ENCODE measurements at places on chromosomes 1 and 21.

GRCh38 chr1:28144203-28145135, 32.0 kb downstream of the PTAFR start:
- DNase-seq: no peak

- no peak for DNase-seq
Observed at GRCh38 chr1:33078030-33078591, 2.8 kb upstream of the AZIN2 start.

GRCh38 chr1:227885135-227885647, 62.5 kb downstream of the WNT9A start:
- DNase-seq: no peak

- DNase-seq: no peak
Observed at GRCh38 chr1:17023102-17023501, 11.4 kb upstream of the ATP13A2 start.

DNA sequence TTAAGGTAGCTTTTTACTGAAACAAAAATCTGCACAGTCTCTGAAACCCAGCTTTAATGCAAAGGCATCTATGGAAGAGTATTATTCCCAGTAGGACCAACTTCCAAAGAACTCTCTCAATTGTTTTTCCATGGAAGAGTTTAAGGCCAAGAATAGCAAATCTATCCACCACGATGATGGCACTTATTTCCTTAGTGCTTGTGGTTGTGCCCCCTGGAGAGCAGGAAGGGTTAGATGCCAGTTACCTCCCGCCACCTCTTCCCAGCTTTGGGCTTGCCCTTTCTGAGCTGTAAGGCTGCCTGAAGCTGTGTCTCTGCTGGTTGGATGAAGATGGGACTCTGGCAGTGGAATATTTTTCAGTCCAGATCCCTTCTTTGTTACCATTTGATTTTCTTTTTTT, 4.8 kb upstream of the ATP1A1 start:
- no peak for DNase-seq

- DNase-seq: no peak
Observed at GRCh38 chr1:85464497-85465098, 361 bp downstream of the DDAH1 start.

DNA sequence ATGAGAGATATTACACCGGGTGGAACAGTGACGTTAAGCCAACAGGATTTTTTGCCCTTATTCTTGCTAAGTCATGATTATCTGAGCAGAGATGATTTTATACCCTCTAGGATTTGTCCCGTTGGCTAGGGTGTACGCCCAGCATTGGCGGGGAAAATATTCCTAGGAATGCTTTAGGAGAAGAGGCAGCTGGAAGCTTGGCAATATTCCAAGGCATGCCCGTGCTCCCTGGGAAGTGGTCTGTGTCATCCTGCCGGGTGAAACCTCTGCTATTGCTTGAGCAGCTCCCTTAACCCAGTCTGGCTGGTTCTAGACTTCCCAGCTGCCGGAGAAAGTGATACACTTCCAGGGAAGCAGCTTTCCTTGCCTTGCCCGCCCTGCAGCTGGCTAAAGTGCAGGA, 16.2 kb downstream of the CHRNB2 start:
- no peak for DNase-seq

DNA sequence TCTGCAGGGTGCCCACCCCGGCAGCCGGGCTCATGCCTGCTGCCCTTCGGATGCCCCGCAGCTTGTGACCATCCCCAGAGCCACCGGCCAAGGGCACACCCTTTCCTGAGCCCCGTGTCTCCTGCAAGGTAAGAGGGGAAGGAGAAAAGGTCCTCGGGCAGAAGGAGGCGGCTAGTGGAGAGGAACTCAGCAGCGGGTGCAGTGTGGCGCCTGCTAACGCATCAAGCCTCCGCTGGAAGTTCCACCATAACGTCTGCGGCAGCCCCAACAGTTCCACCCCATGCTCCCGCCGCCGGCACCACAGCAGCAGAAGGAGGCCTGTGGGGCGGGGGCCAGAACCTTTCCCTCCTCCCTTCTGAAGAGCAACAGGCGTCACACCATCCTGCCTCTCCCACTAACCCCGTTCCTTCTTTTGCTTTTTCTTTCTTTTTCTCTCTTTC, 990 bp downstream of the VWA5B1 start:
- DNase-seq: no peak

DNA sequence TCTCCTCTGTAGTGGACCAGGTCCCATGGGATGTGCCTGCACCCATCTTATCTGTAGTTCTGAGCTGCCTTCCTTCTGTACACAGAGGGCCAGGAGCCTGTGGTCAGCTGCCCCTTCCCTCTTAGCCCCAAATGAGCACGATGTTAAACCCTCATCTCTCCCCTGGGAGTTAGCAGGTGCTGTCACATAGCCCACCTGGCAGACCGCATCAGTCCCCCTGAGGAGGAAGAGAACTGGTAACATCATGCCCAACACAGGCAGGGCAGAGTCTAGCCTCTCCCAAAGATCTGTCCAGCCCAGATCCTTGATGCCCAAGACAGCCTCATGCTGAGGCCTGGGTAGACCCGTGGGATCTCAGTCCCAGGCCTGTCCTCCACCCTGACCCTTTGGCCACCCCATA, 4.7 kb downstream of the TIE1 start:
- DNase-seq: no peak

DNA sequence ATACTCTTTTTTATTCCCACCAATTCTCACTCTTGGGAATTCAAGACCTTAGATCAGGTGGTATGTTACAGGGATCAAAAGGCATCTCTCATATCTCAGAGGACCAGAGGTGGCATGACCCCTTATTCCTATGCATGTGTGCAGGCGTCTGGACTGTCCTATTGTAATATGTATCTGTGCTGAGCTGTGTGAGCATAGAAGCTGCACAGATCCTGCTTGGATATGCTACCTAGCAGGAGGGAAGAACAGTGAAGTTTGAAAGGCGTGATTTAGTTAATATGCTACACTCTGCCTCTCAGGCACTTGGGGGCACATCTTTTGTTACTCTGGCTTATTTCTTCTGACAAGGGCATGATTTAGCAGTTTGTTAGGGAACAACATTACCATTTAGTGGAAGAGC, 86.7 kb upstream of the ZRANB2 start:
- no peak for DNase-seq

DNA sequence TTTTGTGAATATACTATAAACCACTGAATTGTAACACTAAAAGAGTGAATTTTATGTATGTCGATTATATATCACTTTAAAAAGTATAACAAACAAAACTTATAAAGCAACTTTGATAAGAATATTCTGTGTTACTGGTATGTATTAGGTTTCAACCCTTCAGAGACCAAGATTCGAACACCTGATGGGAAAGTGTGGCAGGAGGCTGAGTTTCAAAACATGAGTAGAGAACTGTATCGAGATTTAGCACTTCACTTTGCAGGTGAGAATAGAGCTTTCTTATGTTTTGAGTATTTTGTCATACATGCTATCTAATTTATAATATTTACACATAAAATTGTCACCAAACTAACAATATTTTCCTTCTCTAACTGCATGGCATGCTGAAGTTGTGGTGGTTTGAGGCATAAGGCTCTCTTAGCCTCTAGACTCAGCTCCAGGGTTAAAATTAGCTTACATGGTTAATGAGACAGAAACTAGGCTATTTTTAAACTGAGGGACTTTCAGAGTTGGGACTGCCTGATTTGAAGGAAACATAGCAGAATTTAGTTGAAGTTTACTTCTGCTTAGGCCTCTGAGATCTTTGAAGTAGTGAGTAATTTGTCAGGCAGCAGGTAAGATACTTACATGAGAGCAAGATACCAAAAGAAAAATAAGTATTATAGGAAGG, 48.6 kb downstream of the CEP350 start:
- no peak for DNase-seq

DNA sequence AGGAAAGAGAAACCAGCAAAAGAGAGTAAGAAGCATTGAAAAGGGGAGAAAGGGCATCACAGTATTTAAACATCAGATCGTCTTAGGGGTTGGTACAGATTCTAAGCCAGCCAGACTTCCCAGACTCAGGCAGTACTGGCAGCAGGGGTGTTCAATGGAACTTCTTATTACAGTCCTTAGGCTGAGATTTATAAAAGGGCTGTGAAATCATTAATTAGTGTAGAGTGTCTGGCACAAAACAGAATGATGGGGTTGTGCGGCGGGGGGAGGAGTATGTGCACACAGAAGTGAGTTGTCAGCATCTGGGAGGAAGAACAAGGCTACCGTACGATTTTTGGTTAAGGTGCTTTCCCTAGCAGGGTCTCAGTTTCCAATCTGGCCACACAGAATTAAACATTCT, 38.2 kb downstream of the ARHGEF11 start:
- DNase-seq: no peak

GRCh38 chr1:228108055-228108690, 926 bp downstream of the MRPL55 start:
- DNase-seq: no peak

Measured in SIG-M5 (cell line).